GM23248 (cell line): ENCODE measurements at places on chromosomes 2 and 18. TPM values are rescaled to one million over a fixed set of nuclear protein-coding genes. Genes with fewer than 3 reads are reported as not detected.

- no peak within 1 kb of the TSS for H3K27ac ChIP-seq
- peak within 1 kb of the TSS; percentile 81 for H3K4me3 ChIP-seq
- H3K4me1 ChIP-seq: peaks cover 20% of the 10 kb centered on the region
- H3K27me3 ChIP-seq: no peaks in the 10 kb centered on the region
- peak; percentile 77 for DNase-seq
These were observed at the start of gene IGFBP5 for GRCh38 chr2:216695401-216695821. Gene IGFBP5 (minus strand): TSS chr2:216695549. CDS start chr2:216694775, 774 bp downstream.

- DNase-seq: no peak
- H3K4me1 ChIP-seq: no peaks in the 10 kb centered on the region
- H3K36me3 ChIP-seq: no peaks in the 10 kb centered on the region
- no peak overlapping the region for H3K4me3 ChIP-seq
These were observed 1.4 kb downstream of the CLUL1 start for GRCh38 chr18:598124-598589.

GRCh38 chr2:275466-275865, 10.7 kb downstream of the ACP1 start:
- H3K27me3 ChIP-seq: no peaks in the 10 kb centered on the region
- no peak overlapping the region for H3K4me3 ChIP-seq
- H3K4me1 ChIP-seq: no peaks in the 10 kb centered on the region
- peaks cover 39% of the 10 kb centered on the region for H3K36me3 ChIP-seq
- no peak for DNase-seq
- H3K27ac ChIP-seq: no peak overlapping the region

DNA sequence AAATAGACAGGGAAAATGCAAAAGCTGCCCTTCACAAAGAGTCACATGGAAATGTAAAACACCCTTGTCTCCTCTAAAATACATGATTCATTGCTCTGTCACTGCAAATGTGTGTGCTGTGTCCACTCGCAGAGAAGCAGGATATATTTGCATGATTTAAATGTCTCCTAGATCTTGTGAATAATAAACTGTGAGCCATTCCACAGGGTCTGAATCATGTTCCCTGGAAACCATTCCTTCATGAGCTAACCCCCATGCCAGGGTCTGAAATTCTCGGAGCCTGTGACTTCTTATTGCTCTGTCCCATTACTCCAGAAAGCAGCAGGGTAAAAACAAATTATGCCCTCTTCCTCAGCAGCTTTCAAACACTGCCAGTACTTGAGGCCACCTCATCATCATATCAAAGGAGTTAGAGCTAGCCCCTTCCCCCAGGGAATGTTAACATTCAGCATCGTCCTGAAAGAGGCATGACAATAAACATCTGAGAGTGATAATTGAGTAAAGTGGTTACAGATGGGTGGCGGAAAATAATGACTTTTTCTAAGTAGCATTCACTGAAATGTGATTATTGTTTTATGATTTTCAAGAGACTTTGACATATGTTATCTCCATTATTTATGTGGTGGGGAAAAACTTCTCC, 11.7 kb upstream of the CNGA3 start:
- H3K27ac ChIP-seq: peak overlapping the region; percentile 83
- H3K4me1 ChIP-seq: peaks cover 16% of the 10 kb centered on the region
- DNase-seq: peak; percentile 93
- H3K4me3 ChIP-seq: peak overlapping the region; percentile 54

- H3K27ac ChIP-seq: no peak overlapping the region
- H3K36me3 ChIP-seq: no peaks in the 10 kb centered on the region
- H3K4me1 ChIP-seq: no peaks in the 10 kb centered on the region
- H3K27me3 ChIP-seq: no peaks in the 10 kb centered on the region
- DNase-seq: no peak
- H3K4me3 ChIP-seq: no peak overlapping the region
These were observed 14.6 kb upstream of the TNS1 start for GRCh38 chr2:218017211-218018053.

GRCh38 chr2:152115952-152116351, 17.1 kb upstream of the CACNB4 start:
- H3K27ac ChIP-seq: no peak overlapping the region
- H3K27me3 ChIP-seq: no peaks in the 10 kb centered on the region
- no peak for DNase-seq

GRCh38 chr2:130874512-130874911, 37.8 kb downstream of the ARHGEF4 start:
- no peak for DNase-seq
- no peaks in the 10 kb centered on the region; the same call in none of the 2 replicates for H3K27me3 ChIP-seq
- no peak overlapping the region for H3K4me3 ChIP-seq
- H3K36me3 ChIP-seq: no peaks in the 10 kb centered on the region

GRCh38 chr2:118177318-118177717, 89.0 kb downstream of the INSIG2 start:
- H3K27ac ChIP-seq: no peak overlapping the region
- DNase-seq: no peak
- no peak overlapping the region for H3K4me3 ChIP-seq
- H3K27me3 ChIP-seq: 0 out of 2 replicates have a peak, but pooled peaks cover 8% of the 10 kb centered on the region
- no peaks in the 10 kb centered on the region for H3K4me1 ChIP-seq

DNA sequence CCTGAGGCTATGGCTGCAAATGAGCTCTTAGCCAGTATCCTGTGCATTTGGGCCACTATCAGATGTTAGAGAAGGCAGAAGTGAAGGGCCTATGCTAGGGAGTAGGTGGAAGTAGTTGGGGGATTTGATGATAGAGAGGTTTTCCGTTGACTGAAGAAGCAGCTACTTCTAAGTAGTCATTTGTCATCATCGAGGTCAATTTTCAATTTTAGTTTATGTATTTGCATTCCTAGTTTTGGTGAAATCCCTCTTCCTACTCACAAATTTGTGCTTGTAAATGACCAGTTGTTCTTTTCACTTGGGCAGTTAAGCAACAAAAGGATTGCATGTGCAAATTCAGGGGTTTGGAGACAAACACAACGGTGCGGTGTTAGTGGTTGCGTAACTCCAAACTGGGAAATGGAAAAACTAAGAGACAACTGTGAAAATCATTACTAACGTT, 48.5 kb upstream of the PELI1 start:
- no peak overlapping the region for H3K27ac ChIP-seq
- H3K27me3 ChIP-seq: peaks cover 18% of the 10 kb centered on the region; the same call in 1 of the 2 replicates
- DNase-seq: no peak

- H3K27me3 ChIP-seq: peaks cover 63% of the 10 kb centered on the region
- no peaks in the 10 kb centered on the region for H3K4me1 ChIP-seq
- H3K4me3 ChIP-seq: no peak overlapping the region
These were observed 60.5 kb downstream of the MERTK start for GRCh38 chr2:111958901-111959300.

DNA sequence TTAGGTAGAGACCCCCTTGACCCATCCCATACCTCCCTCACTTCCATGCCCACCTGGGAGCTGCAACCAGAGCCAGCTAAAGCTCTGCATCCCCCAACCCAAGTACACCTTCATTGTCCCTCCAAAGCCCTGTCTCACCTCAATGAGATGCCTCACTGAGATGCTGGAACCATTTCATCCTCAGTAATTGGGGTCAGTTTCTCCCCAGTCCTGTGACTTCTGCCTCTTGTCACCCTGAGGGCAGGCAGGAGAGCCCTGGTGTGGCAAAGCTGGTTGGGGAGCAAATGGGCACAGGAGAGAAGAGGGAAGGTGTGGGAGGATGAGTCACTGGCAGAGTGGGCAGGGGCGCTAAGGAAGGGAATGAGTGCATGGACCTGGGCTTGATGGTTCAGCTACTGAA, 27.9 kb upstream of the NT5DC4 start:
- H3K4me3 ChIP-seq: no peak overlapping the region
- peak overlapping the region; percentile 89 for H3K27ac ChIP-seq
- DNase-seq: peak; percentile 51
- H3K36me3 ChIP-seq: no peaks in the 10 kb centered on the region

The ABCG5 gene
- total RNA-seq: not detected in 2 replicates

The VAMP5 gene
- total RNA-seq: 50.3 and 59.0 TPM in 2 replicates

The ADAM17 gene
- total RNA-seq: 25.4 and 31.8 TPM in 2 replicates

The DSG1 gene
- total RNA-seq: not detected in 2 replicates

The PRKRA gene
- 48.8 and 50.0 TPM in 2 replicates for total RNA-seq

The PXDN gene
- total RNA-seq: 263 and 291 TPM in 2 replicates

The CD207 gene
- total RNA-seq: not detected in 2 replicates

The ASXL2 gene
- total RNA-seq: 7.0 and 9.5 TPM in 2 replicates

The KIF5C gene
- 0.11 and 0.13 TPM in 2 replicates for total RNA-seq

The C1GALT1C1L gene
- not detected in 2 replicates for total RNA-seq

The RBM43 gene
- total RNA-seq: 6.8 and 7.3 TPM in 2 replicates
